BE2C (cell line): ENCODE measurements at places on chromosomes 16 and 17.
A peak's percentile ranks its signal among the peaks of the same experiment; 100 is the strongest.

DNA sequence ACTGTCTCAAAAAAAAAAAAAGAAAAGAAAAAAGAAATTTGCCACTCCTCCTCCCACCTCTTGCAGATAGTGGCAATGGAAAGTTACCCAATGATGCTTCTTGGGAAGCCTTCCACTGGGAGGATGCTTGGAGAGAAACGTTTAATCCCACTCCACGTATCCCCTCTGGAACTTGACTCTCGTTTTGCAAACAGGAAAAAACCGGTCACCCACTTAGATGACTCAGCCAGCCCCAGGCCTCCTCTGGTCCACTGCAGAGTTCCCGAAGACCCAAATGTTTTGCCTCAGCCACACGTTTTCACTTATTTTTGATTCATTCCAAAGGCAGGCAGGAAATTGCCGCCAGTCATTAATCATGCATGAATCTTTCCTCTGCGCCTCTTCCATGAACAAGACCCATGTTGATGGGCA, 9.3 kb upstream of the TNFRSF17 start:
- no peak for DNase-seq

GRCh38 chr16:28879261-28879840, 1.1 kb downstream of the ATP2A1 start:
- no peak for DNase-seq

GRCh38 chr16:11313493-11314308, 31.6 kb upstream of the RMI2 start:
- DNase-seq, result no peak

DNA sequence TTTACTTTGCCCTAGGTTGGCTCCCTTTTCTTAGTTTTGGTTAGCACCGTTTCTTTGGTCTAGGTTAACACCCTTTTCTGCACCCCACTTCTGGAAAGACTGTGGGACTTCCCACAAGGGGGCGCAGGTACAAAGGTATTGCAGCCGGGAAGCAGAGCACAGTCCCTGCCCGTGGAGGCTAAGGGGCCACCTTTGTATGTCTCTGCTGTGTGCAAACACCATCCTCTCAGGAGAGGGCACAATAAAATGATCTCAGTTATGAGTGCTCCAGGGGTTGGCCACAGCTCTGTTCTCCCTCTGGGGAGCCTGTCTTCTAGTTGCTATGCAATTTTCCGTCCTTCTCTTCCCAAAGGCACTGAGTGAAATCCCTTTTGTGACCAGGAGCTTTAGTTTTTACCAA, 28.4 kb upstream of the TMC5 start:
- peak; percentile 42 for DNase-seq

DNA sequence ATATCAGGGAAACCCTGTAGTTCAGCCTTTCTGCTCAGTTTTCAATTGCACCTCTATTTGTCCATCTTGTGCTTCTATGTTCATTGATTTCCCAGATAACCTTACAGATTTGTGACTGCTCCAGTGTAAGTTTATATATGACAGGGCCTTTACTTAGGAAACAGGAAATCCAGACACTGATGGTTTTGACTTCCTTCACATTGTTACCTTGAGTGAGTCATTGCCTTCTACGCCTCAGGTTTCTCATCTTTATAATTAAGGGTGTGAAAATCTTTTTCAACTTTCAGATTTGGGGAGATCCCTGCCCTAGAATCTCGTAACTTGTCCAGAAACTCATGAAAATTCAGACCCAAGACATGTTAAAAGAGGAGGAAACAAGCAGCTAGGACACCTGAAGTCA, 342.4 kb upstream of the TBX2 start:
- no peak for DNase-seq

DNA sequence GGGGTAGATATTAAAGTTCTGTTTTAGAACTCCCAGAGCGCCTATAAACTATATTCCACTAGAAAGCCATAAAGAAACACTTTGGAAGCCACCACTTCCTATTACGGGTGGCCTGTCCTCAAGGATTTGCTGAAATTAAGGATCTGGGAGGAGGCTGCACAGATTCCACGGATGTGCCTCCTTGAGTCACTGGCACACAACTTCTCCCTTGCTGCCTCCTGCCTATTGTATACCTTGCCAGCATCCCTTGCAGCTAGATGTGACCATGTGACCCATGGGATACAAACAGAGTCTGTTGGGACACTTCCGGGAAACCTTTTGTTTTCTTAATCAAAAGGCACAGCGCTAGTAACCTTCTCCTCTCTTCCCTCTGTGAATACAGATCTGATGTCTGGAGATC, 263.0 kb downstream of the C16orf95 start:
- DNase-seq, result no peak

DNA sequence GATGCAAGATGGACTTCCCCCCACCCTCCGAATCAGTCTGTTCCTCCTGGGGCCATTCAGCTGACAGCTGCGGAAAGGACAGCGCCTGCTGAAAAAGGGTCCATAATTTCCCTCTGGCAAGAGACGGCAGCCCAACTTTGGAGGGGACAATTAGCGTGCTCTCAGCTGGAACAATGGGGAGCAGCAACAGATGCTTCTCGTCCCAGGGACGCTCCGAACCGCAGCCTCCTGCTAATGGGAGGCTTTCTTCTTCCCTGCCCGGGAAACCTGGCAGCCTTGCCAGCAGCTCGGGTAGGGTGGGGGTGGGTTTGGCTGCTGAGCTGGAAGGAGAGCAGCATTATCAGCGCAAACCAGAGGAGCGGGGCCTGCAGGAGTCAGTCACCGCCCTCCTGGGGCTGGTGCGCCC, 500.0 kb upstream of the SALL1 start:
- no peak for DNase-seq

- peak; percentile 62 for DNase-seq
These were observed 486 bp downstream of the SYT17 start for GRCh38 chr16:19168371-19169081.

DNA sequence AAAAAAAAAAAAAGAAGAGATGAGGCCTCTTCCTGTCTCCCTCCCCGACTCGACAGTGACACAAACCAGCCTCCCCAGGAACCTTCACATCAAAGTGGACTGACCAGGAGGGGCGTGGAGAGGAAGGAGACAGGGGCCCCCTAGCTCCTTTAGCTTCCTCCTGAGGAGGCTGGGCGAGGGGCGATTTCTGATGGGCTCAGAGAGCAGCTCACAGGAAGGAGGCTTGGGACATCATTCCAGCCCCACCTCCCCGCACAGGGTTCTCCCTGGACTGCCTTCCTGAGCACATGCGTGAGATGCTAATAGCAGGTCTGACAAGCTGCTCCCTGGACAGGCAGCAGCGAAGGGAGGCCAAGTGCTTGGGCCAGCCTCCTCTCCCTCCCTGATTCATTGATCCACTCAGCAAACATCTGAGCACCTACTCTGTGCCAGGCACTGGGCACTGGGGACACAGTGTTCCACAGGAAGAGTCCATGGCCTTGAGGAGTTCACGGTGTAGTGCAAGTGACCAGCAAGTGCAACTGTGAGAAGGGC, 14.4 kb upstream of the DOK4 start:
- peak; percentile 81 for DNase-seq

DNA sequence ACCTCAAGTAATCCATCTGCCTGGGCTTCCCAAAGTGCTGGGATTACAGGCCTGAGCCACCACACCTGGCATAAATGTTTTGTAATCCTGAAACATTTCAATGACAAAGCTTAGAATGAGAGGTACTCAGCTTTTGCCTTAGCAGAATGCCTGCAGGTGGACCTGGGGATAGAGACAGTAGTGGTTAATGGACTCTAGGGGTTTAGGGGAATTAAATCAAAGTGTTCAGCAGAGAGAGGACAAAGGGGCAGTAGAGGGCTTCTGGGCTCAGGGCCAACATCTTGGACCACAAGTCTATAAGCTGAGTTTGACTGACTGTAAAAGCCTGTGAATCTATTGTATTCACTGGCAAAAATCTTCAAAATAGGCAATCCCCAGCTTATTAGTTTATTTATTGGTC, 36.0 kb upstream of the MED13 start:
- DNase-seq, result no peak

- no peak for DNase-seq
These were observed 9.4 kb downstream of the CPNE7 start for GRCh38 chr16:89584768-89585549.

DNA sequence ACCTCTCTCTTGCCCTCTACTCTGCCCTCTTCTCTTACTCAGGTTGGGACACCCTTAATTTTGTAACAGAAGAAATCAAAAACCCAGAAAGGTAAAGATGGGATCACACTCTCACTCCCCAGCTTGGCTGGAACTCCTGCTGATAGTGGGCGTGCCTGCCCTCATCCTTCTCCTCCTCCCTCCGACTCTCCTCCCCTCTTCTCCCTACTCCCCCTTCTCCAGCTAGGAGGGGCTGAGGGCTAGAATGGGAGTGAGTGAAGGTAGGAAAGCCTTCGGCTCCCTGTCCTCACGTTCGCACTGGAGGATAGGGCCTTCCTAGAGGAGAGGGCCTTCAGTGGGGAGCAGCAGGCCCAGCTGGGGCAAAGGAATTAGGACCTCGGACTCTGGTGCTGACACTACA, 20.3 kb downstream of the SLC7A6OS start:
- no peak for DNase-seq

GRCh38 chr17:79940459-79941087, 95.1 kb downstream of the TBC1D16 start:
- peak; percentile 9 for DNase-seq

DNA sequence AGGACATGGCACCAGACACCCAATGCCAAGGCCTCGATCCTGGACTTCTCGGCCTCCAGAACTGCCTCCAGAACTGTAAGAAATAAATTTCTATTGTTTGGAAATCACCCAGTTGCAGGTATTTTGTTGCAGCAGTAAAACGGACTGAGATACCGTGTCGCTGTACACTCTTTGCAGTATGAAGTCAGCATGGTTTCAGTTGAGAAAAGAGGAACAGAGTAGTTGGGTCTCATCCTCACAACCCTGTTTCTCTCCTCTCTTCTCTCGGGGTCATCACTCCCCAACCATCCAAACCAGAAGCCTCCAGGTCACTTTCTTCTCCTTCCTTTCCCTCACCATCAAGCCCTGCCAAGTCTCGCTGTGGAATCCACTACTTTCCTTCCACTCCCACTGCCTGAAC, 77.8 kb downstream of the ADCY9 start:
- DNase-seq, result no peak

DNA sequence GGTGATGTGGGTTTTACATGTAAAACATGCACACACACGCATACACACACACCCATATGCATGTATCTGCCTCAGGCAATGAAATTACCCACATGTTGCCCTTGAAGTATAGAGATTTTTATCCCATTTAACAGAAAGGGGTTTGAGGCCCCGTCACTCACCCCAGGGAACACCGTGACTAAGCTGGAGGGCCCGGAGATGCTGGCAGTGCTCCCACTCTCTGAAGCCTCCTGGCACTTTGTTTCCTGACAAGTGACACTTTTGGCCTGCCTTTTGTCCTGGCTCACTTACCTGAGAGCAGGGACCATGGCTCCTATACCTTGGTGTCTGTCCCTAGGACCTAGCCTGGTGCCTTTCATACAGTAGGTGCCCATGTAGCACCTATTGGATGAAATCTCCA, 50.0 kb upstream of the TNRC6C start:
- DNase-seq, result no peak

DNA sequence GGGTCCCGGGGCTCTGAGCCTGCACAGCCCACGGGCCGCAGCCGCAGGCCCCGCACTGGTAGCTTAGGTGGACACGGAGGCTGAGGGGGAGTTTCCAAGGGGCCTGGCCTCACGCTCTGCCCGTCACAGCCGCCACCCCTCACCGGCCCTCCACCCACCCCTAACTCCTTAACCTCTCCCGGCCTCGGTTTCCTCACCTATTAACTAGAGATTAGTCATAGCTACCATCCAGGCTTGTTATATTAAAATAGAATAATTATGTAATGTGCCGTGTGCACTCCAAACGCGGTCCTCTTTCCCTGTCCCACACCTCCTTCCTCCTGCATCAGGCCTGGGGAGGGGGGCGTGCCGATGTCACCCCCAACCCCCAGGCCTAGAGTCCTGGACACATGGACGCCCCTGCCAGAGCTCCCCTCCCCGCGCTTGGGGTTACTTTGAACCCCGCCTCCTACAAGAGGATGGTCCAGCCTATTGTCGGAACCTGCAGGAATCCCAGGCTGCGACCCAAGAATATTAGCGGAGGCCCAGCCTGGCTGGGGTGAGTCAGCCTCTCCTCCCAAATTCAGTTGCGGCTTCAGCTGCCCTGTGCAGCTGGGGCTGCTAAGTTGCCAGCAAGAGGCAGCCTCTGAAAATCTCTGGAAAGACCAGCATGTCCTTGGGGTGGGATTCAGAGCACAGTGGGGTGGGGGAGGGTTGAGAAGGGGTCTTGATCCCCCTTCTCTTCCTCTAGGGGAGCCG, 17.3 kb downstream of the SOCS3 start:
- no peak for DNase-seq

DNA sequence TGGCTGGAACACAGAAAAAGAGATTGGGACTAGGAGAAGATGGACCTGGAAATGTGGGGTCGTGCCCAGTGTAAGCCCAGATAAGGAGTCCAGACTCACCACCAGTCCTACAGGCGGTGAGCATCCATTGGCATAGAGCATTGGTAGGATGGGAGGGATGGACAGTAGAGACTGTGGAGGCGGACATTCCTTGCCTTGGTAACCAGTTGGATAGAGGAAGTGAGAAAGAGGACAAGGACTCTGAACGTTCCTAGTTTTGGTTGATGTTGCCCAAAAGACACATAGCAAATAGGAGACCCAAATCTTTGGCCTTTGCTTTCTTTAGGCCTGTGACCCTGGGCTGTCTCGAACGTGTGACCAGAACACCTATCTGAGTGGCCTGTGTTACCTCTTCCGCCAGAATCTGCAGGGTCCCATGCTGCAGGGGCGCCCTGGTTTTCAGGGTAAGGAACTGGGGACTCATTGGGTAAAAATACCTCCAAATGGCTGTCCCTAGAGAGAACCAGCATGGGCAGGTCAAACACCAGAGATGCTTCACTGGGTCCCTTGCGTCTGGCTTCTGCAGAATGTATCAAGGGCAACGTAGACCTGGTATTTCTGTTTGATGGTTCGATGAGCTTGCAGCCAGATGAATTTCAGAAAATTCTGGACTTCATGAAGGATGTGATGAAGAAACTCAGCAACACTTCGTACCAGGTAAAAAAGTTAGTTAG, 6.4 kb downstream of the ITGAL start:
- no peak for DNase-seq

DNA sequence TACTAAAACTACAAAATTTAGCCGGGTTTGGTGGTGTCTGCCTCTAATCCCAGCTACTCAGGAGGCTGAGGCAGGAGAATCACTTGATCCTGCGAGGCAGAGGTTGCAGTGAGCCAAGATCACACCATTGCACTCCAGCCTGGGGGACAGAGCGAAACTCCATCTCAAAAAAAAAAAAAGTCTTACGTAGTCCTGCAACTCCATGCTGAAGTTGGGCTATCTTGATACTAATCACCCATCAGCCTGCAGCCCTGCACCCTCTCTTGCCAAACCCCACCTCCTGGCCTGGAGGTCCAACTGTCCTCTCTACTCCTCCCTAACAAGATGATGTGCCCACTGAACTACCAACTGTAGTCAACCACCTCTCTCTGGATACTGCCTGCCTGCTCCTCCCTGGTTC, 4.8 kb downstream of the TMEM170A start:
- DNase-seq, result no peak

- DNase-seq, result peak; percentile 52
These were observed 141.8 kb downstream of the XYLT1 start for GRCh38 chr16:17328932-17329331.
